ENCODE measurements at places on chromosomes 5 and 9.
A peak's percentile ranks its signal among the peaks of the same experiment; 100 is the strongest.

DNA sequence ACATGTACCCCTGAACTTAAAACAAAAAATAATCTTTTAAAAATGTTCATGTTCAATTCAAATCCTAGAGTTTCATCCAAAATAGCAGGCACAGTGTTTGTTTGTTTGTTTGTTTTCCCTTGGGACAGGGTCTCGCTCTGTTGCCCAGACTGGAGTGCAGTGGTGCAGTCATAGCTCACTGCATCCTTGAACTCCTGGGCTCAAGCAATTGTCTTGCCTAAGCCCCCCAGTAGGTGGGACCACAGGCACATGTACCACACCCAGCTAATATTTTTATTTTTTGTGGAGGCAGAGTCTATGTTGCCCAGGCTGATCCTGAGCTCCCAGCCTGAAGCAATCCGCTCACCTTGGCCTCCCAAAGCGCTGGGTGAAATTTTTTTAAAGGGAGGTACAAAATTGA is 5.0 kb upstream of the POLR1E start:
- DNase-seq = no peak

DNA sequence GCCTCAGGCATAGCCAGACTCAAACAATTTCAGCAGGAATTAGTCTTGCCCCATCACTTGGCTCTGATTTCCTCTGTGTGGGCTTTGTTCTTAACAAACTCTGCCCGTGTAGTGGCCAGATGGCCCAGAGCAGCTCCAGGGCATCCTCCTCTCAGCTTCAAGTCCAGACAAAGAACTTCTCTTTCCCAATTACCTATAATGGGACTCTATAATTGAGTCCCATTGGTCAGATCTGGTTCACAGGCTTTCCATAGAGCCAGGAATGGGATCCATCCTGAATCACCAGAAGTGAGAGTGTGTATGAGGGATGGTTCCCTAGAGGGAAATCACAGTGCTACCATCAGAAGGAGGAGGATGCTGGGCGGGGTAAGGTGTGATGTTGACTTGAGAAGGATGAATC is 515.8 kb downstream of the KIF4B start:
- DNase-seq = no peak

DNA sequence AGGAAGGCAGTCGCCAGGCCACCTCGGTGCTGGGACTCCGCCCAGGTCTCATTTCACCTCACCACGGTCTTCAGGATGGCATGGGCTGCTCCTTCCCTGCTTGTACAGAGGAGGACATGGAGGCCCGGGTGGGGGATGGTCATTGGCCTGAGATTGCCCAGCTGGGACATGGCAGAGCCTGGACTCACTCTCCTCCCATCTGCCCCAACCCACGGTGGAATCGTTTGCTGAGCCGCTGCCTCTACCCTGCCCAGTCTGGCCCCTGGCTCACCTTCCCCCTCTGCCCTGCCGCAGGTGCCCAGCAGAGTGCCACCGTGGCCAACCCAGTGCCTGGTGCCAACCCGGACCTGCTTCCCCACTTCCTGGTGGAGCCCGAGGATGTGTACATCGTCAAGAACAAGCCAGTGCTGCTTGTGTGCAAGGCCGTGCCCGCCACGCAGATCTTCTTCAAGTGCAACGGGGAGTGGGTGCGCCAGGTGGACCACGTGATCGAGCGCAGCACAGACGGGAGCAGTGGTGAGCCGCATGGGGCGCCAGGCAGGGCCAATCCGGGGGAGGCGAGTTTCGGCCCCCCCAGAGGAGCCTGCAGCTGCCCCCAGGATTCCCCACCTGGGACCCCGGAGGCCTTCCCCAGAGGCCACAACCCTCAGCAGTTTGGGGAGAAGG is 36.7 kb downstream of the HK3 start:
- no peak for DNase-seq

DNA sequence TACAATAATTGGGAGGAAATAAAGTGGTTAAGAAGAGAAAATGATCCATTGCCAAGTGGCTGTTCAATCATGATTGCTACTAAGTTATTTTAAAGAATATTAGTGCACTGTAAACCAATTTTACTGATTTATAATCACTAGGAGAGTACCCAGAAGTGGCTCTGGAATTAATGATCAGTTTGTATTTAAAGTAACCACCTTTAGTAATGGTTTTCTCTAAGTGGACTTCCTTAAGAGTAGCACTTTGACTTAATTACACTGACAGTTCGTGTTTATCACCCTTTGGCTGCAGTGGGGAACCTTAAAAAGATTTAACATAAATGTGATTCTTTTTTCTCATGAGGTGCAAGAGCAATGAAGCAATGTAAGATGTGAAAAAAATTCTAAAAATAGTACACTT is 310.8 kb downstream of the CDH12 start:
- DNase-seq = no peak

DNA sequence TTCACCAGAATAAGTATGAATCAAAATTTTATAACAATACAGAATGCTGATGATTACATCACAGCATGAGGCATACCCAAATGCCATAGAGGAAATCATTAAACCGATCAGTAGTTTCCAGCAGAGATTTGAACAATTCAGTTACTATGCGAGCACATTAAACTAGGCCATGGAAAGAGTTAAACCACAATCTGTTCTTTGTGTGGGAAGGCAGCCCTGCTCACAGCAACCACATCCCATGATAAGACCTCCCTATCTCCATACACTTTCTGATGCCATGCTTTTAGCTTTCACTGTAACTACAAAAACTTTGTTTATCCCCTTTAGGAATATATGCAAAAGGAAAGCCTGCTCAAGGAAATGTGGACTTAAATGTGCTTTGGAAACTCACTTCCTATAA is 4.5 kb downstream of the NFIB start:
- no peak for DNase-seq

GRCh38 chr5:39420482-39421145 is 4.2 kb downstream of the DAB2 start:
- DNase-seq = peak; percentile 29

DNA sequence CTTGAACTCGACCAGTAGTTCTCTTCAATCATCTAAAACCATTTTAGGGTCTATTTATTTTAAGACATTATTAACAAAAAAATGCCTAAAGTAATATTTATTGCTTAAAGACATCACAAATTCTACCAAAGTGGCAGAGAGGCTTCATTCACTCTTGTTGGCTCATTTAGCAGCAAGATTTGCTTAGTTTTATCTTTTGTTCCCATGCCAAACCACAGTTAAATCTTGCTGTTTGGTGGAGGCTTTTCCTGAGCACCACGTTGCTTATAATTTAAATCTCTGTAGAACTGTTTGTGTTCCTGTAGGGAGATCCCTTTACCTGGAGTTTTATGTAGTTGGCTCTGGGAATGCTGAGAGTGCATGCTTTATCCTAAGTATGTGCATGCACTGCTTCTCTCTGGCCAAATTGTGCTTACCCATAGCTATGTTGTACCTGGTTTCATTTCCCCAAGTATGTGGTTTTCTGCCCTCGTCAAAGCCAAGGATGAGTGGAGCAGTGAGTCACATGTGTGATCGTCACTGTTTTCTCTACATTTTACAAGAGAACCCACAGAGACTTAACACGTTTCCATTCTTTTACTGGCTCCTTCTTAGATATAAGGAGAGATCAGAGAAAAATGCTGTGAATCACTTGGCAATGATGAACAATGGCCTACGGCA is 42.1 kb upstream of the MAST4 start:
- DNase-seq = no peak

GRCh38 chr9:93651521-93651950 is 75.2 kb downstream of the PHF2 start:
- no peak for DNase-seq

- DNase-seq = no peak
Measured at GRCh38 chr9:87342743-87343142, 154.9 kb upstream of the DAPK1 start.

DNA sequence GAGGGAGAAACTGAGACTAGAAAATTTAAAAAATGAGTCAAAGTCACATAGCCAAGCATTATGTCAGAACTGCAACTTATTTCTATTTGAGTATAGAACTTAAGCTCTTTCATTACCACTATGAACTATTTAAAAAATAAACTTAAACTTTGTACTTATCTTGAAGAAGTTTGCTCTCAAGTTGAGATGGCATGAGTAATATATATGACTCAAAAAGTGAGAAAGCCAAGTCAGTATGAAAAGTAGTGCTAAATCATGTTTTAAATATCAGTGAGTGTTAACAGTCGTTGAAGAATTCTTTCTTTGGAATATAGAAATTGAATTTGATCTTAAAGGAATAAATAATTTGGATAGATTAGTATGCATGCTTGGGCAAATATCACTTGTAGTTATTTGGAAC is 36.3 kb upstream of the CDH10 start:
- no peak for DNase-seq

- no peak for DNase-seq
Measured at GRCh38 chr9:105835721-105836120, 141.4 kb downstream of the TMEM38B start.

GRCh38 chr5:178177569-178177968 is 9.6 kb downstream of the GMCL2 start:
- no peak for DNase-seq

- no peak for DNase-seq
Measured at GRCh38 chr5:150993422-150993821, 27.0 kb upstream of the GPX3 start.

- no peak for DNase-seq
Measured at GRCh38 chr5:1479581-1480188, 34.4 kb upstream of the SLC6A3 start.

DNA sequence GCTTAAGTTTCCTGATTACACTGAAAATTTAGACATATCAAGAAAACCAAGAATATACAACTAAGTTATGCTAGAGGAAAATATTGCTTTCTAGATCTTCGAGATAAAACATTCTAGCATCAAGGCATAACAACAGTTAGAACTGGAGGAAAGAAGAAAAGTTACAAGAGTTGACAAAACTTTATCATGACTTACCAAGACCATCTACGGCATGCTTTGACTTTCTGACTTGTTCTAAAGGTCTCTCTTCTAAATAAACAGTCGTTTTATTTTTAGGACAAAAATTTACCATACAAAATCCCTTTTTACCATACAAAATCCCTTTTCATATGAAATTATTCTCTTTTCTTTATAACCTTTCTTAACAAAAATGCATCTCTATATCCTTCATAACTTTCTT is 1110.1 kb upstream of the CDH10 start:
- no peak for DNase-seq

DNA sequence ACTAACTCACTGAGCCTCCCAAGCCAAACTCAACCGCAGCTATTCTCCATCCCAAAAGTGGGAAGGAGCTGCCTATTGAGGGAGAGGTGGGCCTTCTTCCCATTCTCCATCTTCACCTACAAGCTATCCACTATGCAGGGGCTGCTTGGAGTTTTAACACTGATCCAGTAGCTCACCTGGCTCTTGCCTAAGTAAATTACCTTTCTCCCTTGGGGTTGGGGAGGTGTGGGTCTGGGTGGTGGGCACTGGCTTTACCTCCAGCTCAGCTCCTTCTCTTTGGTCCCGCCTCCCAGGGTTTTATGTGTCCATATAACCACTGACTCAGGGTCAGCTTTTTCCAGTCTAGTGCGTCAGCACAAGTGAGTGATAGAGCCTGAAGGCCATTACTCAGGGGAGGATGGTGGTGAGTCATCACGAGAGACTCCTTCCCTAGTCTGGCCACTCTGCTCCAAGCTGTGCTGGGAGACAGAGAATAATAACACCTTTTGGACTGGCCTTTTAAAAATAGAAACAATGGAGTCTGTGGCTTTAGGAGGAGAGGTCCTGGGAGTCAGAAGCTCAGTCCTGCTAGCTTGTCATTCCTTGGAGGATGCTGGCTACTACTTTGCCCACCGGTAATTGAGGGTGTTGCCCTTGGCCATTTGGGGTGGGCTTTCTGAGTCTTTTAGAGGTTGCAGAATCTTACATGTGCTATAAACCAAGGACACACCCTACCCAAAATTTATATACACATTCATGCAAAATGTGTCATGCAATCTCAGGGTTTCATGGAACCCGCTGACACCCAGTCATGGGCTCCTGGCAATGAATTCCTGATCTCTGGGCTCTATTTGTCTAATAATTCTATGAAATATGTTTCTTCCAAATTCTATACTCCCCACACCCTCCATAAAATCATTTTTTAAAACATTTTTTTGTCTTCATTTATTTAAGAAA is 35.6 kb upstream of the ATP6V1G1 start:
- no peak for DNase-seq

DNA sequence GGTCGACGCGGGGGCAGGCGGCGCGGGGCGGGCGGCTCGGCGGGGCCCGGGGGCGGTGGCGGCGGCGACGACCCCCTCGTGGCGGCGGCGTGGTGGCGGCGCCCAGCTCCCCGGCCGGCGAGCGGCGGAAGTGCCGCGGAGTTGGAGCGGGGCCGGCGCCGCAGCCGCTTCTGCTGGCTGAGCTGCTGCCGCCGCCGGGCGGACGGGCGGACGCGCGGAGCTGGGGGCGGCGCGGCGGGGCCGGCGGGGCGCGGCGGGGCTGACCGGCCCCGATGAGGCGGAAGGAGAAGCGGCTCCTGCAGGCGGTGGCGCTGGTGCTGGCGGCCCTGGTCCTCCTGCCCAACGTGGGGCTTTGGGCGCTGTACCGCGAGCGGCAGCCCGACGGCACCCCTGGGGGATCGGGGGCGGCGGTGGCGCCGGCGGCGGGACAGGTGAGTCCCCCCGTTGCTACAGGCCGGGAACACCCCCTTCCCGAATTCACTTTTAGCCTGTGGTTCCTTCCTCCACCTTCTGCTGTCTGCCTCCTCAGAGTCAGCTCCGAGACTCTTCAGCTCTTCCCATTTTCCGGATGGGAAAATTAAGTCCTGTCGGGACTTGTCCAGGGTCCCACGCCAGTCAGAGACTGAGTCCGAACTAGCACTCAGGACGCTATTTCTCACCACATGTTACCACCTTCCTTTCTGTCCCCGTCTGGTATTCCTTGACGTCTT is at the start of gene GALNT10:
GALNT10 (plus strand) TSS at position 139 of the 710 bp plus-strand sequence; CDS start at position 273, 134 bp downstream.
- DNase-seq = no peak

- DNase-seq = no peak
Measured at GRCh38 chr9:124274738-124275137, 17.0 kb downstream of the NEK6 start.

DNA sequence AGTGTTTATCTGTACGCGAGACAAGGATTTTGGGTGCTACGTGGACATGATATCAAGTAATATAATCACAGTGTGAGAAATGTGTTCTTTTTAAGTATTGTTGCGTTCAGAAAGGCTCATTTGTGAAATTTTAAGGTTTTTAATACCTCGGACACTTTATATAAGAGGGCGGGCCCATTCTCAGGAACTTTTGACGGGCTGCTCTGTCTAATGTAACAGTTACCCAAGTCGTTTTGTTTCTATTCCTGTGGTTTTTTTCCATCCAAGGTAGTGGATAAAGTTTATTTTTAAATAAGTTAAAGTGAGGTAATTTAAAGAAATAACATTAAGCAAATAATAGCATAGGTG is 525 bp downstream of the SRP19 start:
- no peak for DNase-seq

- no peak for DNase-seq
Measured at GRCh38 chr5:142375944-142376411, 51.2 kb upstream of the SPRY4 start.

DNA sequence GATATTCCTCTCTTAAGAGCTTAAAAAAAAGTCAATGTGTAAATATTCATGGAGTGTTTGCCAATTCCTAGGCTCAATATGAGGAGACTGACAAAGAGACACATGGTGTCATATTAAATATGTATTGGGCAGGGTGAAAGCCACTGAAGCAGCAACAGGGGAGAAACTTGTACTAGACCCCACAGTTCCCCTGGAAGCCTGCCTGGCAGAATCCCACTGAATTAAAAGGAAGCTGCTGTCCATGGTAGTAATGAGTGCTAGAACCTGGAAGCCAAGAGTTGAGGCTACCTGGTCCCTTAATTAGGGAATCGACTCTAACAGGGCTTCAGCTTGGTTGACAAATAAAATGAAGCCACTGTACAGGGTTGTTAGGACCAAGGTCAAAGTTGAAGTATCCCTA is 129.4 kb upstream of the GPR151 start:
- no peak for DNase-seq

GRCh38 chr5:126422994-126423788 is at the start of gene GRAMD2B:
GRAMD2B (plus strand) TSS chr5:126423409; CDS start chr5:126423607, 198 bp downstream.
- DNase-seq = peak; percentile 70

- DNase-seq = no peak
Measured at GRCh38 chr9:88949425-88949824, 41.8 kb upstream of the S1PR3 start.
